ENCODE measurements at places on chromosomes 5 and 9. TPM values are rescaled to one million over a fixed set of nuclear protein-coding genes. Genes with fewer than 3 reads are reported as not detected.
A peak's percentile ranks its signal among the peaks of the same experiment; 100 is the strongest.

DNA sequence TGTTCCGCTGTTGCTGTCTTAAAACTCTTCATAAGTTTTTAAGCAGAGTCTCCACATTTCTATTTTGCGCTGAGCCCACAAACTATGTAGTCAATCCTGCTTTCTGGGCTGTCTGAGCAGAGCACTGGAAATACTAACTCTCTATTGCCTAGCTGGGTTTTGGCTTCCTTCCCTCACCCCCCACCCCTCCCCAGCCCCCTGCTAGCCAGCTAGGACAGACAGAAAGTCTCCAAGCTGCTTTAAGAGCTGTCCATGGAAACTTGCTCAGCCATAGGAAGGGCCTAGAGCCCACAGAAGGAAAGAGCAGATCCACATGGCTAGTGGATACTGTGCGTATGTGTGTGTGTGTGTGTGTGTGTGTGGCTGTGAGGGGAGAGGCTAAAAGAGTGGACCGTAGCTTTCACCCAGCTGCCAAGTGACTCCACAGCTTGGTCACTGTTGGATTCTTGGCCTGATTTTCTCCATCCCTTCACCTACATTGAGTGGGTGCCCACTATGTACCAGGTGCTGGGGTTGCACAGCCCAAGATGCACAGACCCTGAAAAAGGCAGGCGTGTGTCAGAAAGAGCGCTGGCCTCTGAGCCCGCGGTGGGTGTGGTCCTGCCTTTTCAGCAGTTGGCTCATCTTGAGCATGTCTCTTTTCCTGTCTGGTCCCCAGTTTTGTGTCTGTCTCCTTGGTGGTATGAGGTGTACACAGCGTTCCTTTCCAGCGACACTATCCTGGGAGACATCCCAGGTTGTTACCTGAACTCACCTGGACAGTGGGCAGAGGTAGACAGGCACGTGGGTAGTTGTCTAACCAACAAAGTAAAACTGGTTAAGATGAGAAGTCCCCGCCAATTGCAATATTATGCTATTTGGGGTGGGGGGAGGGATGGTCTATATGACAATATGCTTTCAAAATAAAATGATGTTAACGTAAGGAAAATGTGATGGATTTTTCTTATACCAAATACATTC lies 5.4 kb upstream of the NKX2-5 start:
- no peak for DNase-seq

DNA sequence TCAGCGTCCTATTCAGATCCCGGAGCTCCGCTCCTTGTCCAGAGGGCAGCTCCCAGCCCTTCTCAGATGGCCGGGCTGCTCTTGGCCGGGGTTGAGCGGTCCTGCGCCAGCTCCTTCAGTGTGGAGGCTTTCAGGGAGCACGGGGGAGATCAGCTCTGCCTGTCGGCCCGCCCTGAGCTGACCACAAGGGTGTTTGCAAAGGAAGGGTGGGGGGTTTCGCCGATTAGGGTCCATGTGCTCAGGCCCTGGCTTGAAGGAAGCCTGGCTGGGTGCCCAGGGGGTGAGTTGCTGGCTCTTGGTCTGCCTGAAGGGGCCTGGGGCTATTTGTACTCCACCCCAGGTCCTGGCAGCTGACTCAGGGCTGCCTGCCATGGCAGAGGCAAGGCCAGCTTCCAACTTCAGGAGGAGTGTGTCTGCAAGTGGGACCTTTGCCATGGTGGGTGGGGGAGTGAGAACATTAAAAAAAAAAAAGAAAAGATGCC lies 250.1 kb upstream of the KLF4 start:
- peak; percentile 74 for DNase-seq

- DNase-seq: no peak
These were observed 184.8 kb upstream of the RASEF start for GRCh38 chr9:83247732-83248131.

- no peak for DNase-seq
These were observed 255.7 kb downstream of the ENC1 start for GRCh38 chr5:74384851-74385250.

PCDHB15 gene
- total RNA-seq: 5.3 TPM

DNA sequence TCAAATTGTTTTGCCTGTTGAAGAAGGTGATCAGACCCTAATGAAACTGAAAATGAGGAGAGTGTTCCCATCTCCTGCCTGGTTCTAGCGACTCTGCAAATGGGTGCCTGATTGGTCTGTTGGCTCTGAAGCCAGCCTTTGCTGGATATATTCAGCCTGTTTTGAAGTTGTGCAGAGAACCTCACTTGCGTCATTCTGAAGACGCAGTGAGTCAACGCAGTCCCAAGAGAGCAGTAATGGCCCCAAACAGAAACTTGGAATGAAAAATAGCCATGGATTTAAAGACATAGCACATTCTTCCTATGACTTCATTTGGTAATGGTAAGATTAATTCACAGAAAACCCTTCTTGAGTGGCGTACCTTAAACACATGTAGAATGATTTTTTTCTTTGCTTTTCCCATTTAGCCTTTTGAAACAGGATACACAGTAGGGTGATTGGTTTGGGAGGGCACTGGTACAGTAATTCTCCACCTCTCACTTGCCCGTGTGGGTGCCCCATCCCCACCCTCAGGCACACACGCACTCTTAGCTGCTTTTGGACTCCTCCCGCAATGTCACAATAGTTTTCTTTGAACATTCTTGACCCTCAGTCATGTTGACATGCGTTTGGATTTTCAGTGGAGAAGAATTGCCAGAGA lies 54.1 kb upstream of the ABL1 start:
- DNase-seq: peak; percentile 95

- DNase-seq: no peak
These were observed 293.8 kb upstream of the GRAMD2B start for GRCh38 chr5:126129431-126129830.

Data from sigmoid colon (tissue), 7 donors.